Fibroblast of skin of right quadriceps (primary cell): ENCODE measurements at places on chromosomes 12 and 14.
A peak's percentile ranks its signal among the peaks of the same experiment; 100 is the strongest.

GRCh38 chr14:94423453-94424056, 29.0 kb downstream of the SERPINA11 start:
- DNase-seq, result peak; percentile 61

- no peak for DNase-seq
These were observed 12.3 kb downstream of the EP400 start for GRCh38 chr12:131962069-131962468.

DNA sequence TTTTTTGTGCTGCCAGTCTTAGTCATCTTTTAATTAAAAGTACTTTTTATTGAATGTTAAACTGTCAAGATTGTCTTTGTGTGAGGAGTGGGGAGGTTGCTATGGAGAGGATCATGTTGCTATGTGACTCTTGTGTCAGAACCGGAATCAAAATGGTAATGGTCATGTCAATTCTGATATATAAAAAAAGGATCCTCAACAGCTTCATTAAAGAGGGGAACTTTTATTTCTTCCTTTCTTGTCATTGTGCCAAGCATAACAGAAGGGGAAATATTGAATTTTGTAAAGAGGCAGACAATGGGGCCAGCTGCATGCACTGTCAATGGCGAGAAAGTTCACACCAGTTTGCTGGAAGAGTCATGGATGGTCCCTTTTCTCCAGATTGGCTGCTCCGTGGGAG, 564.8 kb downstream of the VRK1 start:
- no peak for DNase-seq

GRCh38 chr12:7319930-7320329, 16.1 kb downstream of the ACSM4 start:
- peak; percentile 9 for DNase-seq

DNA sequence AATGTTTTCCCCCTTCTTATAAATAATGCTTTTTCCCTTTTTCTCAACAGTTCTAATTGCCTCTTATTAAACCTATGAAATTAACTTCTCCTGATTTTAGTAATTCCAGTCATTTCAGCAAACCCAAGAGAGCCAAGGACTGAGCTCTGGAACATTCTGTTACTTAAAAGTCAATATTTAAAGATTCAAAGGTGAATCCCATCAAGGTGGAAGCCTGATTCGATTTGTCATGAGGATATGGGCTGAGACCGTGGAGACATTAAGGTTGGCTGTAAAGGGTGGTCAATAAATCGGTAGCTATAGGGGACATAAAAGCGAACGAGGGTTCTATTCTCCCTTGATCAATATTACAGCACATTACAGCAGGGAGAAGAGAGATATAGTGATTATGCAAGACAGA, 66.6 kb upstream of the NELL2 start:
- DNase-seq, result no peak

DNA sequence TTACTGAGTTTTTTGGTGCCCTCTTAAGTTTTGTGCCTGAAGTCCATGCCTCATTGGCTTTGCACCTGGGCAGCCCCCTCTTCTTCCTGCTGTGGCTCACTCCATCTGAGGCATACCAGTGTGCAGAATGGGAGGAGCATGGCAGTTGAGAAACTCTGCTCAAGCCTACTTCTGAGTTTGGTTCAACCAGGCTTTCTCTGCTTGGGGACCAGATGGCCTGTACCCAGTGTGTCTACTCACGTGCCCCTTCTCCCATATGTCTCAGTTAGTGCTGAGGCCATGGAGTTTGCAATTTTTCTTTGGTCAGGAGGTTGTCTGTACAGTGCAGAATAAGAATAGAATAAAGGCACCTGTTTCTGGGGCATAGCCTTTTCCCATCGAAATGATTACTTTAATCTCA, 383.3 kb upstream of the DDHD1 start:
- no peak for DNase-seq

GRCh38 chr14:72443991-72444441, 449.9 kb downstream of the DPF3 start:
- no peak for DNase-seq

DNA sequence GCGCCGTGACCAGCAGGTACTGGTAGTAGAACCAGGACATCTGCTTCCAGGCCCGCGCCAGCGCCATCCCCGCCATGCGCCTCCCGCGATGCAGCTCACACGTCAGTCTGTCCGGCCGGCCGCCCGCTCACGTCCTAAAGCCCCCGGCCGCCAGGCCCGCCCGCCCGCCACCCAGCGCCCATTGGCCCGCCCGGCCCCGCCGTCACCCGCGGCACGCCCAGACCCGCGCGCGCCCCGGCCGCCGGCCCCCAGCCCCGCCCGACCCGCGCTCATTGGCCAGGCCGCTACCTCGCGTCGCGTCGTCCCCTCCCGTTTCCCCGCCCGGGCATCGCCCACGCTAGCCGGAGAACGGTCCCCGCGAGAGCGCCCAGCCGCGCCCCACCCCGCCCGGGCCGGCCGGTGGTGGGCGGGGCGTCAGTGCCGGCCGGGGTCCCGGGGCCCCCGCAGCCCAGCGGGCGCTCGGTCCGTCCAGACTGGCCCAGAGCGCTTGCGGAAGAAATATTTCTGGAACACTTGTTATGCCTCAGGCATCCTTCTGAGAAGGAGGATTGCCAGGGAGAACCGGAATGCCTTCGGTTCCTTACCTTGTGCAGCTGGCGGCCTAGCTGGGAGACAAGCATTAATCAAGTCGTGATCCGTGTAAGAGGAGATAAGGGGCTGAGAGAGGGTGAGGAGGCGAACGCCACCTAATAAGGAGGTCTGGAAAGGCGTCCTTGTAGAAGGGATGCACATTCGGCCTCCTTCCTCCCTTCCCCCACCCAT, at the start of gene SPTSSA:
Gene SPTSSA (minus strand): TSS at position 109 of the 762 bp plus-strand sequence. CDS start 33 bp downstream, at position 76.
- DNase-seq, result peak; percentile 92

DNA sequence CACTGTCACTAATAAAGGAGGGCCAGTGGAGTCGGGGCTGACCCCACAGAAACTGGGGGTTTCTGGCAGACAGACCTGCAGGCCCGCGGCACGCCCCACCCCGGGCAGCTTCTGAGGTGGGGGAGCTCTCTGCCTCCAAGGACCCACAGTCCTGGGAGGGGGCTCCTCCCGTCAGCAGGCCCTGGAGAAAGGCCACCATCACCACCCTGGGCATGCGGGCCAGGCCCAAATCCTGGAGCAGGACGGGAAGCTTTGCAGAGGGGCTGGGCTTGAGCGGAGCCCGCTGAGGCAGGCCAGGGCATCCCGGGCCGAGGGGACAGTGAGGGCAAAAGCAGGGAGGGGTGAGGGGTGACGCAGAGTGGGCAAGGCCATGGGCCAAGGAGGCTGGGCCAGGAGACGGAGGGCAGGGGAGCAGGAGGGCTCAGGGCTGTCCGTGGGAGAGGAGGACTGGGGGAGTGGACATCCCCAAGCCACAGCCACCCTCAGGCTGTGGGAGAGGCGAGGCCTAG, 11.1 kb upstream of the GPR132 start:
- no peak for DNase-seq

GRCh38 chr12:117718559-117718958, 250.2 kb downstream of the KSR2 start:
- no peak for DNase-seq

GRCh38 chr14:68191567-68192321, 372.2 kb downstream of the RAD51B start:
- DNase-seq, result peak; percentile 46

- DNase-seq, result peak; percentile 7
These were observed 25.2 kb downstream of the G2E3 start for GRCh38 chr14:30584058-30584630.

DNA sequence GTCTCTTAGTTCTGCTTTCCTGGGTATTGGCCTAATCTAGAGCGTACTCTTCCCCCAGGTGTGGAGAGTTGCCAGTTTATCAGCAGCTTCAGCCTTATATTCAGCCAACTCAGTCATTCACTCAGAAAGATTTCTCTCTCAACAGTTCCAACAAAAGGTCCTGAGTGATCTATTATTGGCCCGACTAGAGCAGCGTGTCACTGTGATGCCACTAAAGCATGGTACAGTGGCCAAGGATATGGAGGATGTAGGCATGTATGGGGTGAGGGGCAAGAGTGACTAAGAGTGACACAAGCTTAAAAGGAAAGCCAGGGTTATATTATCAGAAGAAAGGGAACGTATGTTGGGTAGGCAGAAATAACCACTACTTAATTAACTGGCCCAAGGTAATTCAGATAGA, 4.8 kb downstream of the NOPCHAP1 start:
- DNase-seq, result no peak

DNA sequence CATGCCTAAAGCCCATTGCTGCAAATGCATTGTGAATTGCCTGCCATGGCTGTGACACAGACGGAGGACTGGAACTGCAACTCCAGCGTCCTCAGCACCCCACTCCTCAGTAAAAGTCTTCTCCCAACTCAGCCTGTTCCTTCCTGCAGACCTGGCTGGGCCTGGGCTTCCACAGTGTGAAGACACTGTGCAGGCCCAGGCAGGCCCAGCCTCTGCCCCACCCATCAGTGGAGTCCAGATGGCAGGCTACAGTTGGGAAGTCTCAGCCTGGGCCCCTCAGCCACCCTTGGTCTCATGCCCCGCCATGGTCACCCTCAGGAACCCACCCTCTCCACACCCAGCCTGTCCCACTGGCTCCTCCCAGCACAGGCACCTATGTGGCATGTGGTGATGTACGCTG, 22.0 kb downstream of the VSX2 start:
- no peak for DNase-seq

GRCh38 chr12:20006871-20007730, 361.2 kb upstream of the PDE3A start:
- peak; percentile 81 for DNase-seq

- DNase-seq, result peak; percentile 45
These were observed 30.9 kb downstream of the FERMT2 start for GRCh38 chr14:52919971-52920370.

DNA sequence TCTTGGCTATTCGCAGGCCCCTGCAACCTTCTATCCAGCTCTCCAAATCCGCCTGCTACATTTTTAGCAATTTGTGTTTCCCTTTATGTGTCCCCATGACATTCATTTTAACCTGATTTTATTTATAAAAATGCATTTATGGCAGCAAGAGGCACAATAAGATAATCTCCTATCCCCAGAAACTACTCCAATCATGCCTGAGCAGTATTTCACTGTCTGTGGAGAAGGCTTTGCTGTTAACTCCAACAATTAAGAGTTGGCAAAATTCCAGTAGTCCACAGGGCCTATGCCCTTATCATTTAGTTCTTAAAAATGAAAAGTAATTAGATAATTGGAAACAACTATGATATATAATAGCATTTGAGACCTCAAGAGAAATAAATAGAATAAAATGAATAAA, 462.4 kb downstream of the TRHDE start:
- no peak for DNase-seq

- no peak for DNase-seq
These were observed 32.8 kb upstream of the KLHL42 start for GRCh38 chr12:27747111-27747820.
